Right lobe of liver (tissue), 6 donors: ENCODE measurements at places on chromosomes 11 and 22.

GRCh38 chr11:13260201-13260962, 17.2 kb upstream of the BMAL1 start:
- no peak for DNase-seq

DNA sequence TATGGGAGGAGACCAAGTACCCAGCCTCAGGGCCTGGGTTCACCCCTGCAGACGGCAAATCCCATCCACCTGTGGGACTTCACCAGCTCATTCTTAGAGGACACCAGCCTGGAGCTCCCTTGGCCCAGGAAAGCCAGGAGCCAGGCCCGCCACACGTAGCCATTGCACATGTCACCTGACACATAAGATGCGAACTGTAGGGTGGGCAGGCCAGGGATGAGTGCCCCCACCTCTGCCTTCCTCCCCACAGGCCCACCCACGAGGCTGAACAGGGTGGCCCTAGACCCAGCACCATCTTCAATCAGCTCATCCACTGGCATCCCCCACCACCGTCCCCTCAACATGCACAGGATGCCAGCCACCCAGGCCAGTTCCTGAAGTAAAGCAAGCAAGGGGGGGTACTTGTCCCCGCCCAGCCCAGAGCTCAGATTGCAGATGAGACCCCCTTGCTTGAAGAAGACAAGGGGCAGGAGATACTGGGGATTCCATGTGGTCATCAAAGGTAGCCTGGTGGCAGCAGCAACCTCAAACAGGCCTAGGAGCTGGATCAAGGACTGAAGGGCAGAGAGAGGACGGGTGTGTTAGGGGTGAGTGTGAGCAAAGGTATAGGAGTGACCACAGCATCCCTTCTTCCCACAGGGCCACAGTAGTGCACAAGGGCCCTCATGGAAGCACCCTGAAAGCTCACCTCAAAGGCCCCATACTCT, 45.6 kb downstream of the IGLL5 start:
- no peak for DNase-seq

GRCh38 chr11:92462821-92463220, 238.2 kb downstream of the FAT3 start:
- DNase-seq, result no peak

GRCh38 chr11:120209746-120210625, 846 bp upstream of the OAF start:
- DNase-seq, result no peak

GRCh38 chr11:55652560-55652959, 4.4 kb downstream of the OR4S2 start:
- no peak for DNase-seq

- no peak for DNase-seq
Observed at GRCh38 chr11:693887-694562, 997 bp downstream of the DEAF1 start.

- peak; percentile 74 for DNase-seq
Observed at GRCh38 chr22:24181088-24181995, at the start of gene SUSD2. SUSD2 (plus strand) TSS chr22:24181487; CDS start chr22:24181520, 33 bp downstream.

DNA sequence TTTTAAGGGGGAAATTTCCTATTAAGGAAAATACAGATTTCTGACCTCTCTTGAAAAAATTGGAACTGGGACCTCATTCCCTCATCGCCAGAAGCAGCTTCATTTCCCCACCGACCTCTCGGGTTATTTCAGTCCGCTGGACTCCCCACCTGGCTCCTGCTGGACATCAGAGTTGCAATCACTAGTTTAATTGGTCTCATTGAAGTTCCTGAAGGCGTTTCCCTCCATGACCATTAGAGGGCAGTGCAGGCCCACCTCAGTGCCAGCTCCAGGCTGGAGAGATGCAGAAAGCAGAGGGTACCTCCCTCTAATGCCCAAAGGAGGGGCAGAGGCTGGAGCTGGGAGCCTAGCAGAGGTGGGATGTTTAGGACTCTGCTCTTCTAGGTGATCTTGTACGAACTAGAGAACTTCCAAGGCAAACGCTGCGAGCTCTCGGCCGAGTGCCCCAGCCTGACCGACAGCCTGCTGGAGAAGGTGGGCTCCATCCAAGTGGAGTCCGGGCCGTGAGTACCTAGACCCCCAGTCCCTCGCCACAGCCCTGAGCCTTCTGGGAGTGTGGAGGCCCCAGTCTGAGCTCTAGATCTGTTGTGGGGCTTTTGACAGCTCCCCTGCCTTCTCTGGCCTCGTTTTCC, 2.7 kb downstream of the CRYBB3 start:
- no peak for DNase-seq

DNA sequence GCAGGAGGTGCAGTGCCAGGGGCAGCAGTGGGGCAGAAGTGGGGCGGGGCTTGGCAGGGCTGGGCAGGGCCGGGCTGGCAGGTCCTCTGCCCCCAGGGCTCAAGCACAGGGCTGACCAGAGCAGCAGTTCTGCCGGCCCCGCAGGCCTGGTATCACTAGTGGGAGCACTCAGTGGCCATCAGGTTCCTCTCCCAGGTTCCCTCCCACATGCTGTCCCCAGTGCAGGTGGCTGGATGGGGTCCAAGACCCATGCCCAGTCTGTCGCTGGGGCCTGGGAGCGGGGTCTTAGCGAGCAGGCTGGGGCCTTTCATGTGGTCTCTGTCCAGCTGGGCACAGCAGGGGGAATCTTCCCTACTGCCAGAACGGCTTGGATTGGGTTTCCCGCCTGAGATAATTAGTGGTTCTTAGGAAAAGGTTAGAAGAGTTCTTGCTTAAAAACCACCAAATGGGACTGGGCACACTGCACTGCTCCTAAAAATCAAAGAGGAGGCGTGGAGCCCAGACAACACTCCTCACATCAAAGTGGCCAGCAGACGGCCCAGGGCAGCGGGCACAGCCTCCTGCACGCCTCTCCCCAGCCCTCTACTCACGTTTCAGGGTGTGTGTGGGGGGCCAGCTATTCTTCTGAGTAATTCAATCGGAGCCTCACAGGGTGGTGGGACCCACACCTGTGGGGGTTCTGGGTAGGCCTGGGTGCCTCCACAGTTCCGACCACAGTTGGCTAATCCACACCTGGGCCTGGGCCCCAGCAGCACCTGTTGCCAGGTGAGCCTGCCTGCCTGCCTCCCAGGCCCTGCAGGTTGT, 45.6 kb downstream of the TPCN2 start:
- no peak for DNase-seq

DNA sequence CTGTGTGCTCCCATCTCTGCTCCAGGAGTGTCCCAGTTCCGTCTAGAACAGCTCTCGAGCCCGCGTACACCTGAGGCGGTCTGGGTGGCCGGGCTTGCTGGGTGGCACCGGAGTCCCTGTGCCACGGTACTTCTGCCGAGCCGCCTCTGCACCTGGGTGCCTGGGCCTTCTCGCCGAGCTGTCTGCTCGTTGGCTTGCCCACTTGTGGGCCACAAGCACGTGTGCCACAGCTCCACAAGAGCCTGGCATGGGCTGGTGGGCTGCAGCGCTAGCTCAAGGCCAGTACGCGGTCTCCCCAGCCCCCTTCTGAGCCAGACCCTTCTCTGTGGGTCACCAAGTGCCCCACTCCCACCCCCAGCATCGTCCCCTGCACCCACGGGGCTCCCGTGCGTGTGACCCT, 388.0 kb downstream of the TBC1D22A start:
- DNase-seq, result no peak

- no peak for DNase-seq
Observed at GRCh38 chr11:112290493-112290850, 29.8 kb upstream of the PLET1 start.

DNA sequence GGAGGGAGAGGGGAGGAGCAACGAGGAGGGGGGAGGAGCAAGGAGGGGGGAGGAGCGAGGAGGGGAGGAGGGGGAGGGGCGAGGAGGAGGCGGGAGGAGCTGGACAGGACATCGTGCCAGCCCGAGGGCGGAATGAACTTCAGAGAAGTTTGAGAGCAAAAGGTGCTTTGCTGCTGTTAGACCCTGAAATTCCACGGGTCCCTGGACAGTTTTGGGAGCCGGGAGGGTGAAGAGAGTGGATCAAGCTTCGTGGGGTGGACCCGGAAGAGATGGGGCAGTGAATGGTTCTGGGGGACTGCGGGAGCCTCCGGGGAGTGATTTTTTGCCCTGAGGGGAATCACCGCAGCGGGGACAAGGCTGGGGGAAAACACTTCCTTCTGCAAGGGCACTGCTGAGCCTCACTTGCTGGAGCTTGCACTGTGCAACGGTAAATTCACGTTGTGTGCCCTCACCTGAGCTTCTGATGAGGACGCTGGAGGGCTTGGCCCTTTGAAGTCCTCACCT, 10.7 kb upstream of the NLRP6 start:
- peak; percentile 61 for DNase-seq

- DNase-seq, result no peak
Observed at GRCh38 chr11:58805065-58805464, 39.4 kb downstream of the GLYATL2 start.

DNA sequence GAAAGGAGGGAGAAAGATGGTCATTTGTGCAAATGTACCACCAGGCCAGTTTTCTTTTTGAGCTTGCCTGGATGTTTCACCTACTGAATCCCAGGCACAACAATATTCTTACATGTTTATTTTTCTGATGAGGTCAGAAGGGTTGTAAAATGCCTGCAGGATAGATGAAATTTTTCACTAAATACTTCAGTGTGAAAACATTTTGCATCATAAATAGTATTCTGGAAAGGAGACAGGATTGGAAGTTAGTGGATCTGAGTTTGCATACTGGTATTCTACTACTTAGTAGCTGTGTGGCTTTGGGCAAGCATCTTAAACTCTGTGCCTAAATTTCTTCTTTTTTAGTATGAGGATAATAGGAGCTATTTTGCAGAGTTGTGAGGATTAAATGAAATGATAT, 24.8 kb downstream of the RNF169 start:
- no peak for DNase-seq

- peak; percentile 30 for DNase-seq
Observed at GRCh38 chr22:24434471-24435322, 7.3 kb downstream of the ADORA2A start.

DNA sequence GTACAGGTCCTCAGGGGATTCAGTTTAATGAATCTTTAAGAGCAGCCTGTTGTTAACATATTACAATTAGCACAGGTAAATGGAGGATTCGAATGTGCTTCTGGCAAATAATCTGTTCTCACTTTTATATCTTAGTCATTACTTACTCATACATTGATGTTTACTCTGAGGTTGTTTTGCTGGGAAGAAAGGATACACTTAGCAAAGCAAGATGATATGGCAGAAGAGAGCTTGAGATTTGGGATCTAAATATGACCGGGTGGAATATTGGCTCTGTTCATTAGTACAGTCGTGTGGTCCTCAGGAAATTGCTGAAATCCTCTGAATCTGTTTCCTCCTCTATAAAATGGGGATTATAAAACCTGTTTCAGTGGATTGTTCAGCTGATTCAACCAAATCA, 59.7 kb downstream of the SPON1 start:
- DNase-seq, result no peak

DNA sequence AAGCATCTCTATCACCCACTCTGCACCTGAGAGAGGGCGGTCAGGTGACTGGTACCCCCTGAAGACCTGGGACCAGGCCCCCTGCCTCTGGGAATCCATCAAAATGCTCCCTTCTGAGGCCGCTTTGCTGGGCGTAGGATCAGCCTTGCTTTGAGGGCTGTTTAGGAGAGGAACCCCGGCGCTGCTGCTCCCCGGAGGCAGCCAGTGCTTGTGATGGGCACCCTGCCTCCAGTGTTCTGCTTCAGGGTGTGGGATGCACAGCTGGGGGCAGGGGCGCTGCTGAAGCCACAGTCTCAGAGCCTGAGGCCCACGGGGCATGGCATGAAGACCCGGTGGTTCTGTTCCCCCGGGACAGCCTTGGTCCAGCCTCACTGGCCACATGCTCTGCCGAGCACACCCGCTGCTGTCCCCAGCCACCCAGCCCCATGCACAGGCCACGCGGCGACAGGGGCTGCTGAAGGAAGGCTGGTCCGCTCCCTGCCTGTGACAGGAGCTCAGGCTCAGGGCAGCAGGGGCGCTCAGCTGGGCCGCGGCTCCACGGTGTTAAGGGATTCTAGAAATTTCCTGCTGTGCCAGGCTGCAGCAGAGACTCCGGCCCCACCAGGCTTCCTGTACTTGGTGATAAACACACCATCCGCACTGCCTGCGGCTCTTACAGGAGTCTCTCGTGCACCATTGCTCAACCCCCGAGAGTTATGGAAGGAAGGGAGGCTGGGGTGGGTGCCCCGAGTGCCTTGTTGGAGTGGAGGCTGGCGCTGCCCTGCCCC, 91.0 kb downstream of the KCNQ1 start:
- DNase-seq, result peak; percentile 48

DNA sequence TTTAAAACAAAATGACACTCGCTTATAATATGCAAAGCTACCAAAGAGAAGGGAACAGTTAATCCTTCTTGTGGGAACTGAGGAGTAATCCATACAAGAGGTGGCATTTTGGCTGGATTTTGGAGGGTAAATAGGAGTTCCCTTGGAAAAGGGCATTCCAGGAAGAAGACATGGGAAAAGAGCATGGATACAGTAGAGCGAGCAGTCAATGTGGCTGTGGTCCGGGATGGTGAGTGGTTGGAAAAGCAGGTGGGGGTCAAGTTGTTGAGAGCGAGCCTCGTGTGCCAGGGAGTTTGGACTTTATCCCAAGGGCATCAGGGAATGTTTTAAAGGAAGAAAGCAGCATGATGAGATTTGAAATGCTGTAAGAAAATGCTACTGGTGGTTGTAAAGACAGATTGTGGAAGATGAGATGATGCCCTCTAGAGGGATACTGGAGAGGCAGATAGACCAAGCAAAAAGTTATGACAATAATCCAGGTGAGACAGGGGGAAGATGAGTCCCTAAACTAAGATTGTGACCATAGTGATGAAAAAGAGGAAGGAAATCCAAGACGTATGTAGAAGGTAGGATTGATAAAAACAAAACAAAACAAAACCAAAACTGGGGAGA, 3.8 kb upstream of the MMP7 start:
- DNase-seq, result no peak

GRCh38 chr11:111602865-111603610, 789 bp downstream of the SIK2 start:
- DNase-seq, result no peak

DNA sequence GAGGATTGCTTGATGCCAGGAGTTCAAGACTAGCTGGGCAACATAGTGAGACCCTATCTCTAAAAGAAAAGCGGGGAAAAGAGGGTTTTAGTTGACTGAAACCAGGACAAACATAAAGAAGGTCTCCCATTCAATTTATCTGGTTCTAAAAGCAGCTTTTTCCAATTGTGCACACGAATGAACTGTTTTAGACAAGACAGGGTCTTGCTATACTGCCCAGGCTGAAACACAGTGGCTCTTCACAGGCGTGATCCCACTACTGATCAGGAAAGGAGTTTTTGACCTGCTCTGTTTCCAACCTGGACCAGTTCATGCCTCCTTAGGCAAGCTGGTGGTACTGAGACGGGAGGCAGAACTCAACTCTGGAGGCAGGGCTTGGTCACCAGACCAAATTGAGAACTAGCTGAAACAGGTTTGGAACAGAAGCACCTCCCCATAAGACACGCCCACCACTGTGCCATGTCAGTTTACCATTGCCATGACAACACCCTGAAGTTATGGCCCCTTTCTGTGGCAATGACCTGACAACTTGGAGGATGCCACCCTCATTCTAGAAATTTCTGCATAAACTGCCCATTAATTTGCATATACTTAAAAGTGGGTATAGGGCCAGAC, 2.8 kb upstream of the NUCB2 start:
- no peak for DNase-seq

- DNase-seq, result no peak
Observed at GRCh38 chr22:25848954-25849353, 107.0 kb downstream of the MYO18B start.

- no peak for DNase-seq
Observed at GRCh38 chr11:102361086-102362031, 14.3 kb downstream of the BIRC2 start.
